ENCODE measurements at places on chromosomes 11 and 22. TPM values are rescaled to one million over a fixed set of nuclear protein-coding genes. Genes with fewer than 3 reads are reported as not detected.

DNA sequence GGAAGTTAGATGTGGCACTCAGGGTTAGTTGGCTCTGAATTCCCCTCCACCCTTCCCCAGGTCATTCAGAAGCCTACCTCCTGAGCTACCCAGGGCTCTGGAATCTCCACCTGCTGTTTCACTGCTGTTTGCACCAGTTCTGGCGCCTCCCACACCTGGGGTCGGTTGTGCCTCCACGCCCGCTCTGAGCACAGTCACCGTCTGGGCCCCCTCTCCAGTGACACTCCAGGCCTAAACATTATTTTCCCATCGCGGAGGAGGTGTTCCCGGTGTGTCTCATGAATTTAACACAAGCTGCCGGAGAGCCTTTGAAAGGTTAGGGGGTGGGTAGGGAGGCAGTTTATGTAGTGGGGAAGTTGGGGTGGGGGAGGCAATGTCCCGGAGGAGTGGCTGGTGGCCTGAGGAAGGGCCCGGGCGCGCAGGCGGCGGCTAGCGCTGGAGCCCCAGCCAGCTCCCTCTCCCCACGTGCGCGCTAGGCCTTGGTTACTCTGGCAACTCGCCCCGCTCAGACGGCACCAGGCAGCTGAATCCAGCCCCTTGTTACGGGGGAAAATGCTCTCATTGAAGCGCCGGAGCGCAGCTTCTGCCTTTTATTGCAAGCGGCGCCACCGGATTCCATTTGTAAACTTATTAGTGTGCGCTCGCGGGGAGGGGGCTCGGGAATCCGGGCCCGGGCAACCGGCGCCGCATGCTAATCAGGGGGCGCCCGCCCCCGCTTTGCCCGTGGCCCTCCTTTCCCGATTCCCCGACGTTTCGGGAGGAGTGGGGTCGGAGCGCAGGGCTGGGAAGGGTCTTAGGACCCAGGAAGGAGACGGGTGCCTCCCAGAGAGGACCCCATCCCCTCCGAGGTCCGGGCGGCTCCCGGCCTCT is 52.4 kb downstream of the GRIK4 start:
- H3K36me3 ChIP-seq: no peaks in the 10 kb centered on the region
- no peak for DNase-seq
- H3K27ac ChIP-seq: no peak overlapping the region
- peaks cover 36% of the 10 kb centered on the region for H3K27me3 ChIP-seq

- no peak overlapping the region for H3K4me3 ChIP-seq
- no peak for DNase-seq
- H3K36me3 ChIP-seq: no peaks in the 10 kb centered on the region
- H3K27ac ChIP-seq: no peak overlapping the region
- no peaks in the 10 kb centered on the region for H3K27me3 ChIP-seq
- peaks cover 16% of the 10 kb centered on the region for H3K4me1 ChIP-seq
Observed at GRCh38 chr11:4454021-4454420, 4.9 kb downstream of the OR52K2 start.

GRCh38 chr22:28171712-28172111 is 252.7 kb upstream of the PITPNB start:
- no peaks in the 10 kb centered on the region for H3K36me3 ChIP-seq
- H3K4me3 ChIP-seq: no peak overlapping the region

DNA sequence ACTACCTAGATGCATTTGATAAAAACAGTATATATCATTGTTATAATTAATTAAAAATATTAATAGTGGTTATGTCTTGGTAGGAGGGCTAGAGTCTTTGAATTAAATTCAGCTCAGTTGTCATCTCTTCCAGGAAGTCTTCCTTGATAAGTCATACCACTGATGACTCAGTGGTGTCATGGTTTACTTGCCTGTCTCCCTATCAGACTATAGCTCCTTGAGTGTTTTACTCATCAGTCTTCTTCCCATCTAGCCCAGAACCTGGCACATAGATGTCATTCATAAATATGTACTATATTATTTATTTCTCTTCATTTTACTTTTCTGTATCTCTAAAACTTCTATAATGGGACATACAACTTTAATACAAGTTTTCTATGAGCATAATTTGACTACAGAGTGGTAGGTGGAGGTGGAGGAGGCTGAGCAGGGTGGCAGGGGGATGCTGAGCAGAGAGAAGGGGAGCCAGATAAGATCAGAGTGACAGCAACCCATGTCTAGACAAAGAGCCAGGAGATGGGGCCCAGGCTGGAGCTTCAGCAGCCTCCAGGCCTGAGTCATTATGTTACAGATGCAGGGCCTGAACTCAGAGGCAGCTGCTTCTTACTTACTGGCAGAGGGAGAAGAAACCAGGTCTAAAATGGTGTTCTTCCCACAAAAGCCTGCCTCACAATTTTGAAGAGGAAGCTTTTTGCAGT is 82.3 kb upstream of the PHOX2A start:
- no peaks in the 10 kb centered on the region for H3K27me3 ChIP-seq
- peaks cover 52% of the 10 kb centered on the region for H3K36me3 ChIP-seq
- H3K27ac ChIP-seq: no peak overlapping the region
- DNase-seq: no peak

DNA sequence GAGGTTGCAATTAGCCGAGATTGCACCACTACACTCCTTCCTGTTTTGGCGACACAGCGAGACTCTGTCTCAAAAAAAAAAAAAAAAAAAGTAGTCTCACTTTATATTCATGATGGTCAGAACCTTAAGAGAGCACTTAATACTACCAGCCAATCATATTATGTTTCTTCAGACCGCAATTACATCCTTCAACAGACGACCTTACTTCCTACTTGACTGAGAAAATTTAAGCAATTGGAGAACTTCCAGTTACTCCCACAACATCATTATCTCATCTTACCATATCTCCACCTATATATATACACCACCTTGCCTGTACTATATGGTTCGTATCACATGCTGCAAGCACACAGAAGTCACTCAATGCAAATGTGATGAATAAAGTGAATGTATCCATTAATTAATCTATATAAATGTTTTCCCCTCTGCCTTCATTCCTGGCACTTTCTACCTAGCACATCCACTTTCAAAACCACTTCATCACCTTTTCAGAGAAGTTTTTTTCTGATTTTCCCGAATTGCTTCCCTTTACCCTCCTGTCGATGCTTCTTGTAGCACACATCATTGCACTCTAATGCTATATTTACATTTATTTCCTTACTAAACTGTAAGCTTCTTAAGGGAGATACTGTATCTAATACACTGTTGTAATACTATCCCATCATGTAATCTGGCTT is 13.8 kb downstream of the ATP5MG start:
- DNase-seq: no peak
- H3K4me3 ChIP-seq: no peak overlapping the region
- H3K36me3 ChIP-seq: peaks cover 11% of the 10 kb centered on the region
- peaks cover 7% of the 10 kb centered on the region for H3K4me1 ChIP-seq
- no peaks in the 10 kb centered on the region for H3K27me3 ChIP-seq

The GRM5 gene
- total RNA-seq: not detected

- H3K27me3 ChIP-seq: peaks cover 13% of the 10 kb centered on the region
- H3K36me3 ChIP-seq: no peaks in the 10 kb centered on the region
- H3K4me3 ChIP-seq: no peak overlapping the region
- no peak overlapping the region for H3K27ac ChIP-seq
- peaks cover 8% of the 10 kb centered on the region for H3K4me1 ChIP-seq
Observed at GRCh38 chr11:64059339-64060140, 23.8 kb downstream of the FLRT1 start.

DNA sequence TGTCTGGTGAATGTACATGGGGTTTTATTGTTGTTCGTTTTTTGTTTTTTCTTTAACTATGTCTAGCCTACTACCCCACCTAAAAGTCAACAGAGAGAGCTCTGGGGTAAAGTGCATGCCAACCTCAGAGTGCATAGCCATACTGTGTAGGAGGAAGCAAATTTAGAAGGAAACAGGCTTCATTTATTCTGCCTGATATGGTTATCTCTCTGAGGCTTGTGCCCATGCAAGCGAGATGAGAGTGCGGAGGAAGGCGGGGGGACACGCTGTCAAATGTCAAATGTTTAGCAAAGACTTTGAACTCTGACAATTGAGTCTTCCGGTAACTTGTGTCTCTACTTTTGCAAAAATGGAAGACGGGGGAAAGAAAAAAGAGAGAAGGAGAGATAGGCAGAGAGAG is 295.5 kb downstream of the ETS1 start:
- peak overlapping the region; percentile 99 for H3K27ac ChIP-seq
- H3K36me3 ChIP-seq: no peaks in the 10 kb centered on the region

The ISX gene
- total RNA-seq: not detected
